ENCODE measurements at places on chromosomes 2 and 18.

- peak; percentile 86 for DNase-seq
These were observed 8.9 kb downstream of the TNS1 start for GRCh38 chr2:217993817-217994463.

DNA sequence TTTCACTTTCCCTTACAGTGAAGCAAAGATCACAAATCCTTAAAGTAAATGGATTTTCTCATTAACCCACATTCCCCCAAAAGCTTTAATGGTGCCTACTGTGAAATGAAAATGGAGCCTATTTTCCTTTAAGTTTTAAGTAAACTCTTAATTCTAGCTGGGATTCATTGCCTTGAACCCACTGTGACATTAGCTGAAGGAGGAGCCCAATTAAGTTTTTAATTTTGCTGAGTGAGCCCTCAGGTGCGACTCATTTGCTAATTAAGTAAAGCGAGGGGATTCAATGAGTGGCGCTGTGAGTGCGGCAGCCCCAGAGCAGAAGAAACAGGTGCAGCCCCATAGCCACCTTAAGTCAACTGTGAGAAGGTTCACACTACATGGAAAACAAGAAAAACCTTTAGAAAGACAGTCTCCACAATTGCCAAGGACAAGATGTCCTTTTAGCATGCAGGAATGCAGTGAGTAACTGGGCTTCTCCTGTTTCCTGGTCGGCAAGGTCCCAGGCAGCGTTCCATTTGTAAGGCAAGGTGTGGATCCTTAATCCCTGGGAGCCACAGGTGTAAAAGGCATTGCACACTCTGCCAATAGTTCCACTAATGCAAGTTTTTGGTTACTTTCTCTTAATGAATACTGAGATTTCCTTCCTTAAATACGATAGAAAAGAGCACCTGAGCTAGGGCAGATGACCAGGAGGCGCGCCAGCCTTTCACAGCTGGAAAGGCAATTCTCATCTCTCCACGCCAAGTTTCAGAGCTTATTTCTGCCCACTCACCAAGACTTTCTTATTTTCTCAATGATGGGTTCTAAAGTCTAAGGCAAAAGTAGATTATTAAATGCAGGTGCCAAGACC is 87.7 kb downstream of the TMEM18 start:
- DNase-seq, result no peak

DNA sequence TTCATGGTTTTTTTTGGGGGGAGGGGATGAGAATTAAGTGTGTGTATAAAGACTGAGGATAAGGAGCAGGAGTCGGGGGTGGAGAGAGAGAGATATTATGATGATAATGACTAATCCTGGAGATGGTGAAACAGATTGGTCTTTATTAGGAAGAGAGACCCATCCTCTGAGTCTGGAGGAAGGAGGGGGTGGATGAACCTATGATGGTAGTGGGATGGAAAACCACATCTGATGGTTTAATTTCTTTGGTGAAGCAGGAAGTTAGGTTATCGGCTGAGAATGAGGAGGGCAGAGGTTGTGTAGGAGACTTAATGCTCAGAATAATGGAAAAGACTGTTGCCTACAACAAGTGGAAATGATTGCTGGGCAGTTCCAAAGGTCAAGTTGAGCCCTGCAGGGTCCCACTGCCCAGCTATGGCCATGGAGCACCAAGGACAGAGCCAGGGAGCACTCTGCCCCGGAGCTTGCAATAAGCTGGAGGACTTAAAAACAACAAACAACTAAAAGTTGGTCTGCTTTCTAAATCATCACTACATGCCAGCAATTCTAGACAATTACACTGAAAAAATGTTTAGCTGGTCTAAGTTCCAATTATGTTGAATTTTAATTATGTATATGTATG is 7.9 kb downstream of the SLC16A14 start:
- no peak for DNase-seq

DNA sequence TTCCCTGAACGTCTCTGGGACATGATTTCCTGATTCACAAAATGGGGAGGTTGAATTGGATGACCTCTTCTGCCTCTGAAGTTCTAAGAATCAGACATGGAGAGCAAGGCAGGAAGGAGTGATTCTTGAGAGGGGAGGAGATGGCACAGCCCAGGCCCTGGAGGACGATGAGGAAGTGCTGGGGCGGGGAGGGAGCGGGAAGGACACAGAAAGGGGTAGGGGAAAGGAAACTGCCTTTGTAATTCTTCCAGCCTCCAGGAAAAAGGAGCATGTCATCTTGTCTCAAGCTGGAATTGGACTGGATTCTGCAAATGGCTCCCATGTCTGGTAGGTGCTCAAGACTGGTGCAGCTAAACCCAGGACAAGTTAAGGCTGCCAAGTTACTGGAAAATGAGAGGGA is 97.0 kb upstream of the NCK2 start:
- no peak for DNase-seq

- no peak for DNase-seq
These were observed 220.0 kb downstream of the LDLRAD4 start for GRCh38 chr18:13438507-13439056.

DNA sequence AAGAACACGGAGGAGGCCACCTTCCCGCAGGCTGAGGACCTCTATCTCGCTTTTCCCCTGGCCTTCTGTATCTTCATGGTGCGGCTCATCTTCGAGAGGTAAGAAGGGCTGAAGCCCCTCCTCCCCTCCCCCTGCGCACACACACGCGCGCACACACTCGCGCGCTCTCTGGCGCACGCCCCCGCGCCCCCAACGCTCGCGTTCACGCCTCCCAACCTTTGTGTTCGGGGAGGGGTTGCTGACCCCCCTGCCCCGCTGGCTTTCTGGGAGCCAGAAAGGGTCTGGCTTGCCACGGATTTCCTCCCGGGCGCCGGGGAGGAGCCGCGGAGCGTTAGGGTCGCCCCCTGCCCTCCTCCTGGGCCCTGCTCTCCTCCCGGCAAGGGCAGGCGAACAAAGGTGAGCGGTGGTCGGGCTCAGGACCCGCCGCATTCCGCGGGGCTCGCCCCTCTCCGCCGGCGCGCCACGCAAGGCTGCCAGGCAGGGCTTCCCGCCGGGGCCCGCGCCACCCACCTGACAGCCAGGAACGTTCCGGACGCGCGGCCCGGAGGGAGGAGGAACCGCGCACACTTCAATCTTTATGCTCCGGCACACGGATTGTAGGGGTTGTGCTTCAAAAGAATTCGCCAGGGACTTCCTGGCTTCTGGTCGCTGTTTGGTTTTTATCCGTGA is 583 bp downstream of the CERS6 start:
- peak; percentile 55 for DNase-seq

GRCh38 chr18:60898111-60898510 is 435.1 kb upstream of the CDH20 start:
- DNase-seq, result no peak

DNA sequence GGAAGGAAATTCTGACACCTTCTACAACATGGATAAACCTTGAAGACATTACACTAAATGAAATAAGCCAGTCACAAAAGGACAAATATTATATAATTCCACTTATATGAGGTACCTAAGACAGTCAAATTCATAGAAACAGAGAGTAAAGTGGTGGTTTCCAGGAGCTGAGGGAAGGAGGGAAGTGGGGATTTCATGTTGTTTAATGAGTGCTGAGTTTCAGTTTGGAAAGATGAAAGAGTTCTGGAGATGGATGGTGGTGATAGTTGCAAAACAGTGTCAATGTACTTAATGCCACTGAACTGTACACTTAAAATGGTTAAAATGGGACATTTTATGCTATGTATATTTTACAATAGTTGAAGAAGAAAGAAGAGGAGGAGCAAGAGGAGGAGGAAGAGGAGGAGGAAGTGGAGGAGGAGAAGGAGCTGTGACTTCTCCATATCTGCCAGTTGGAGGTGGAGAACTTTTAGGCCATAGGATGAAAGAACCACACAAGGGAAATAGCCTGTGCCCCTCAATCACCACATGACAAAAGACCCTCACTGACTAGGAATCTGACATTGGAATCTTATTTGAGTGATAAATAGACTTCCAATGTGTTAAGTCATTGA is 55.3 kb upstream of the LGALSL start:
- DNase-seq, result no peak

- no peak for DNase-seq
These were observed 118.7 kb downstream of the ZFP36L2 start for GRCh38 chr2:43107679-43108078.

GRCh38 chr18:11819938-11820337 is 31.3 kb upstream of the CHMP1B start:
- DNase-seq, result no peak

DNA sequence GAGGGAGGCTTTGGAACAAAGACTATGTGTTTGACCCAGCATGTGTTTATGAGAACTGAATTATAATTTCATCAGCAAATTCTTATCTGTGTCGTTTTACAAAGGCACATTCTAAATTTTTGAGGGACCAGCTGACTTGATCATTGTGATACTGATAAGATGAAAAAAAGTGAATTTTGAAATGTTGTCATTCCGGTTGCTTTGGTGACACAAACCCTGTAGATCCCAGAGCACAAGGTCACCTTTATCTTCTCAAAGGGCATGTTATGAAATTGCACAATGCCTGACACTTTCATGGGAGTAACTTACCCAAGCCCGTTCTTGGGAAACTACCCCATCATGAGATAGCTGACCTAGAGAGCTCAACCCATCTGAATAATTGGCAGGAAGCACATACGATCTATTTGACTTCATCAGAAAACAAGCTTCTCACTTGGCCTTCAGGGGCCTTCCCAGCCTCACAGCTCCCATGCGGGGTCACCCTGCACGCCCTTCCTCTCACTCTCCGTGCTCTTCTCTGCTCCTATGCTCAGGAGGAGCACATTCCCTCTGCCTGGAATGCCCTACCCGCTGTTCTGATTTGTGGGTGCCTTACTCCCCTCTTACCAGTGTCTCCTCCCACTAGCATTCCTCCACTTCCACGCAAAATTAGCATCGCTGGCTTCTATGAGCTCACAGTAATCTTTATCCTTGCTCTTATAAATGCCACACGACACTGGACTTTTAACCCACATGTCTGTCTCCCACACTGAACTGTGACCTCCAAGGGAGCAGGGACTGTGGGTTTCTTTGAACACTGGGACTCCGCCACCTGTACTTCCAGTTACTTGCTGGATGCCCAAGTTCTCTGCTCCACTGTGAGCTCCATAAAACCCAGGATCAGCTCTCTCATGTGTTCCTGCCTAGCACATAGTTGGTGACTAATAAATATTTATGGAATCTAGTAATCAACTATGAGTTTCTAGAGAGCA is 555.8 kb upstream of the ID2 start:
- DNase-seq, result peak; percentile 67

GRCh38 chr2:31139671-31140070 is 1.4 kb upstream of the GALNT14 start:
- DNase-seq, result no peak

Data from Right ventricle myocardium superior (tissue), 1 donor.